ENCODE measurements at places on chromosomes 11 and 22. TPM values are rescaled to one million over a fixed set of nuclear protein-coding genes. Genes with fewer than 3 reads are reported as not detected.
A peak's percentile ranks its signal among the peaks of the same experiment; 100 is the strongest.

- no peak for DNase-seq
Measured at GRCh38 chr11:79139900-79140299, 300.9 kb downstream of the TENM4 start.

DNA sequence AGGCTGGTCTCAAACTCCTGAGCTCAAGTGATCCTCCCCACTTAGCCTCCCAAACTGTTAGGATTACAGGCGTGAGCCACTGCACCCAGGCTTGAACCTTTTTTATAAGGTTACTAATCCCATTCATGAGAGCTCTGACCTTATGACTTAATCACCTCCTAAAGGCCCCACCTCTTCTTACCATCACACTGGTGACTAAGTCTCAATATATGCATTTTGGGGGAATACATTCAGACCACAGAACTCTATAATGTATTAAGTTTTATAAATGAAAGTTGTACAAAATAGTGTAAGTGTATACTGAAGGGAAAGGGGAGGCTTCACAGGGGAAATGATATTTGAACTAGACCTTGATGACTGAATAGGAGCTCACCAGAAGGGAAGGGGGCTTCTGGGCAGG, 28.4 kb upstream of the RBFOX2 start:
- DNase-seq = no peak

RASGRP2 gene
- 5.3 TPM for total RNA-seq

FAM118A gene
- 104 TPM for total RNA-seq

DNA sequence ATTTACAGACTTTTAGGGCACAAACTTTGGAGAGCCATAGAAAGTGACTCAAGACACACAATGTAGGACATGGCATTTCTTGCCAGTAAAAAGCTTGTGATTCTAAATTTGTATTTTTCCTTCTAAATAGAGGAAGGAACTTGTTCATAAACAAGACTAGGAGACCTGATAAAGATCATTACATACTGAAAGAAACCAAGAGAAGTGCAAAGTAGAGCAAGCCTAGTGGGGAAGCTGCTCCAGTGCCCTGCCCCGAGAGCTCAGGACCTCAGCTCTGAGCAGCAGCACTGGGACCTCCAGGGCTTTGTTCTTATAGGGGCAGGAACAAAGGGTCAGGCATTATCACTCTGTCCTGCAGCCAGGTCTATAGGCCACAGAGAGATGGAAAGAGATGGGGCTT, 7.2 kb downstream of the IRAG1 start:
- DNase-seq = no peak

RAD9A gene
- 26.3 TPM for total RNA-seq

GCAT gene
- total RNA-seq = 30.4 TPM

OR5A1 gene
- not detected for total RNA-seq

GRCh38 chr11:80868831-80869230, 1428.0 kb upstream of the TENM4 start:
- no peak for DNase-seq

SLC22A12 gene
- total RNA-seq = not detected

GRCh38 chr22:49449377-49449776, 378.3 kb downstream of the BRD1 start:
- DNase-seq = no peak

GRCh38 chr22:41280854-41281253, 5.1 kb downstream of the RANGAP1 start:
- no peak for DNase-seq

- no peak for DNase-seq
Measured at GRCh38 chr11:8342821-8343681, 79.4 kb upstream of the LMO1 start.

DNA sequence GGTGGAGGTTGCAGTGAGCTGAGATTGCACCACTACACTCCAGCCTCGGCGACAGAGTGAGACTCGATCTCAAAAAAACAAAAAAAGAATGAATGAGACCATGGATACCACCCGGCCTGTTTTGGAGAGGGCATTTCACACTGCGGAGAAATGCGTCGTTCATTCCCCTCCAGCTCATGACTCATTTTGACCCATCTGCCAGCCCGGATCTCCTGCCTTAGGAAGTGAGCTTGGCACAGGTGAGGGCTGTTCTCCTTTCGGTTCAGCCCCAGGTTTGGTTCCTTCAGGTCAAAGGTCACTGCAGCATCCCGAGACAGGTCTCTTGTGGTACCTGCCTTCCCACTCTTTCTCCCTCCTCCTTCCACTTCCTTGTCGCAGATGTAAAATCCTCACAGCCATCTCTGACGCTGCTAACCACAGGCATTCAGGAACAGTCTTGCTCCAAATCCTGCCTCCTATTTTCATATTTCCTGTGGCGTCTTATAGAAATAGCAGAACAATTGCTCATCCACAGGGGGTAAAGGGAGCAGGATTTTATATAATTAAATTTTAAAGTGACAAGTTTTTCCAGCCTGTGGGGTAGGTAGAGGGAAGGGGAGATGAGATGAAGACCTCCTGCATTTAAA, 517.9 kb downstream of the NTM start:
- DNase-seq = no peak

DNA sequence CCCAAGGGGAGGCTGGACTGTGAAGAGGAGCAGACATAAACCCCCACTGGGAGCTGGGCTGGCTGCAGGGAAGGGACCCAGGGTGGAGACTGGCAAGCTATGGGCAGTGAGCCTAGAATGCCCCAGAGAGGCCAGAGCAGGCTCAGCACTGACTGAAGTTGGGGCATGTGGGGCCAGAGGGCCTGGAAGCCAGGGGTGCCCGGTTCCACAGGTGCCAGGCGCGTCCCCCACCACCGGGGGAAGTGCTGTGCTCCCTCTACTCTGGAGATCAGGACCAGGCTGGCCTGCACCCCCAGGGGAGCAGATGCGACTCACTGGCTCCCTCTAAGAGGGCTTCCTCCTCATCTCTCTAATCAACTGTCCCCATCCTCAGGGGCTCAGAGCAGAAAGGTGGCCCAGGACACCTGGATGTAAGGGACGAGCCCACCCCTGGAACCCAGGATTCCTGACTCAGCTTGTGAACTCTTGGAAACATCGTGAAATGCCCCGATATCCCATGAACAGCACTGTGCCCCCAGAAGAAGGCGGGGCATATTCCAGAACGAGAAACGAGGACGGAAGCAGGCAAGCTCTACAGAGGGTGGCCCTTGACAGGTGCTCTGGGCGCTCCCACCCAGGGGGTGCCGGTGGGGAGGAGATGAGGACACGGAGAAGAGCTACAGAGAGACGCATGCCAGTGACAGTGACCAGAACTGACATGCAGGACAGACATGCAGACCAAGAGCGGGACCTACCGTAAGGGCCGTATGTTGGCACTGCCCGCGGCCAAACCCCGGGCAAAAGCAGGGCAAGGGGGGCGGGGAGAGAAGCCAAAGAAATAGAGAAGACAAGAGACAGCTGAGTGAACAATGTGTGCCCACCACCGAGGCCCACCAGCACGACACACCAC, 20.4 kb downstream of the MAFF start:
- no peak for DNase-seq

MMP13 gene
- total RNA-seq = not detected

- DNase-seq = no peak
Measured at GRCh38 chr11:19448651-19449050, 207.9 kb upstream of the E2F8 start.

ZNF280B gene
- 2.3 TPM for total RNA-seq

DNA sequence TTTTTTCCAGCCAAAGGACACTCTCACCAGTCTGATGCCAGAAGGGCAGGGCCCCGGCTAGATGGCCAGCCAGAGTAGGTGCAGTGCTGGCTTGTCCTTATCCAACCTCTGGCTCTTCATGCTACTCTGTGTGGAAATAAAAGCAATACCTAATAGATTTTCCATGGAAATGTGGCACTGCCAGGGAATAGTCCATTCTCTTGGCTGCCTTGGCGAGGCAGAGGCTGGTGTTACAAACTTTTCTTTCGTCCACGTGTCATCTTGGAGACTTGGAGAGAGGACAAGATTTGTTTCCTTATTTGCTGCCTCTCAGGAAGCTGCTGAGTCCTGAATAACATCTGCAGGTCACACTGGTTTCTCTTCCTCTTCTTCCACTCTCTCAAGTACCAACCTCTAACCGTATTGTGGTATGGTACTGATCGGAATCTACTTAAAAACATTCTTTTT, 17.2 kb upstream of the C1QTNF4 start:
- DNase-seq = no peak

ZBTB16 gene
- 196 TPM for total RNA-seq

GRCh38 chr11:101914341-101914737, 471 bp upstream of the CEP126 start:
- no peak for DNase-seq

- DNase-seq = no peak
Measured at GRCh38 chr11:110948112-110948511, 235.9 kb upstream of the ARHGAP20 start.

DNA sequence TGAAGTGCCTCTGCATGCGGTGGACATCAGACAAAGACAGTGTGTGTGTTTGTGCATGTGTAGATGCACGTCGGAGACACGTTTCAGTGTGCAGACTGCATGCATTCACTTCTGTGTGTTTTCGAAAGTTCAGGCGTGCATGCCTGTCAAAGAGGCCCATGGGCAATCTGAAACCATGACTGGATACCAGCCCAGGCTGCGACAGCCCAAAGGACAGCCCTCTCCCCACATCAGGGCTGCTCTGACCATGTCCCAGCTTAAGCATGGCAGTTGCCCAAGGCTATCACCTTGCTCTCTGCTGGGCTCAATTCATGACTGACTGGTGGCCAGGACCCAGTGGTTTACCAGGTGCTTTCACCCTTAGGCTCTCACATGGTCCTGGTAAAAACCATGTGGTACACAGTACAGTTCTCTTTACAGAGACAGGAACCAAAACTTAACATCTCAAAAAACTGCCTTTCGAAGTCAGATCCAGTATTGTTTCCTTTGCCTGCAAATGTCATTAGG, 423.7 kb upstream of the CADM1 start:
- DNase-seq = no peak

ANO3 gene
- 0.45 TPM for total RNA-seq

DNA sequence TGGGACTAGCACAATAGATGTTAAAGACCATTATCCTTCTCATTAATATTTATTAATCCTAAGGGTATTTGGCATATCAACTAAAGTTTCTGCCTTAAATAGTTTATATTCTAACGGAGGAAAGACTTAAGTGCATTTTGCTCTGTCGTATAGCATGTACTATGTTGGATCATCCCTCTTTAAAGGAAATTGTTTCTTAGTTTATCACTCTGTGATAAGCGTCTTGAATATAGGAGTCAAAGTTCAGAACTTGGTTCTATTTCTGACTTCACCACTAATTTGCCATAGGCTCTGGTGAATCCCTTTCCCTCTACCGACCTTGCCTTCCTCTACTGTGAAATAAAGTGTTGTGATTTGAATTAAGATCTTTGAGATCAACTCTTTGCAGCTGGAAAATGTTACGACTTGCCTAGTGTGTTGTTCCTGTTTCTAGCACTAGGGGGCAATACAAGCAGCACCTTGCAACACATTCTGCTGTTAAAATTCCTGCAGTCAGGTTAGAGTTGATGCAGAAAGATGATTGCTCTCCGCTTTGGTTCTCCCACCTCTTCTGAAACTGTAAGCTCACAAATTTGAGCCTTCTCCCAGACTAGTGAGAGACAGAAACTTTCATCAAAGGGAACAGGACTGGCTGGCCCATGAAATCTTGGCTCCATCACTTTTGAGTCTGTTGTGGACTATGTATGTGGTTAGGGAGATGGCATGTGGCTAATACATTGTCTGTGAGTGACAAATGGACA, 27.8 kb upstream of the ZNRF3 start:
- peak; percentile 39 for DNase-seq

- no peak for DNase-seq
Measured at GRCh38 chr11:4125141-4125540, 30.5 kb downstream of the RRM1 start.

GLYAT gene
- total RNA-seq = not detected

CDHR5 gene
- not detected for total RNA-seq

DNA sequence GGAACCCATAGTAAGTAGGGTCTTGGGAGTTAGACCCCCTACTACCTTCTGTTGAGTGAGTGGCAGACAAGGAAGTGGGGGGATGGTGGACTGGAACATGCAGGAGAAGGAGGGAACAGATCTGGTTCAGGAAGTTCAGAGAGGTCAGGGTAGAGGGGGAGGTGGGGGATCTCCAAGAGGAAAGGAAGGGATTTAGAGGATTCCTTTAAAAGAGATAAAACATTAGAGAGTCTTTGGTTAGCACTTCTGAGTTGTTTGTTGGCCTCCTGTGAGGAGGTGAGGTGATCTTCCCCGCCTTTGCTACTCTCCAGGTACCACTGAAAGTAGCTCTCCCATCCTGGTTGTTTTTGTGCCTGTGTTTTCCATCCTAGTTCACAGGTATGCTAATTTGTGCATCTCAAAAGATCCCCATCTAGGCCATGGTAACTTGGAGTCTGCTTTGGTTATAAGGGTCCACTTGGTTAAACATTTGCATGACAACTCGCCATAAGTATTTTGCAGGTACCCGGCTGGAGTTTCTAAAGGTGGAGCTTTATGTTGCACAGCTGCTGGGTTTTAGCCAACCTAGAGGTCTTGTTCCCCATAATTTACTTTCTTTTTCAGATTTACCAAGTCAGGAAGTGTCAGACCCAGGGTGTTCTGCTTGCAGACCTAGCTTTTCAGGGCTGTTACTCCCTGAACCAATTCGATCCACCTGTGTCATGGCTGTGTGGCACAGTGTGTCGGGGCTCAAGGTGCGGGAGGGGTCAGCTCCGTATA, 79.3 kb upstream of the SORL1 start:
- no peak for DNase-seq

GRCh38 chr11:73366953-73367352, 9.2 kb upstream of the RELT start:
- no peak for DNase-seq

- DNase-seq = no peak
Measured at GRCh38 chr11:130209954-130210854, 50.6 kb downstream of the ST14 start.

All from thyroid gland (tissue), 4 donors.